ENCODE measurements at places on chromosomes 2 and 18. TPM values are rescaled to one million over a fixed set of nuclear protein-coding genes. Genes with fewer than 3 reads are reported as not detected.

The SPC25 gene
- total RNA-seq: 13.2 TPM

The CHRNG gene
- total RNA-seq: not detected

The DCDC2C gene
- total RNA-seq: not detected

The GALR1 gene
- total RNA-seq: not detected

The KIF5C gene
- under 0.01 TPM for total RNA-seq
